SK-MEL-5 (cell line): ENCODE measurements at places on chromosomes 4 and X.

DNA sequence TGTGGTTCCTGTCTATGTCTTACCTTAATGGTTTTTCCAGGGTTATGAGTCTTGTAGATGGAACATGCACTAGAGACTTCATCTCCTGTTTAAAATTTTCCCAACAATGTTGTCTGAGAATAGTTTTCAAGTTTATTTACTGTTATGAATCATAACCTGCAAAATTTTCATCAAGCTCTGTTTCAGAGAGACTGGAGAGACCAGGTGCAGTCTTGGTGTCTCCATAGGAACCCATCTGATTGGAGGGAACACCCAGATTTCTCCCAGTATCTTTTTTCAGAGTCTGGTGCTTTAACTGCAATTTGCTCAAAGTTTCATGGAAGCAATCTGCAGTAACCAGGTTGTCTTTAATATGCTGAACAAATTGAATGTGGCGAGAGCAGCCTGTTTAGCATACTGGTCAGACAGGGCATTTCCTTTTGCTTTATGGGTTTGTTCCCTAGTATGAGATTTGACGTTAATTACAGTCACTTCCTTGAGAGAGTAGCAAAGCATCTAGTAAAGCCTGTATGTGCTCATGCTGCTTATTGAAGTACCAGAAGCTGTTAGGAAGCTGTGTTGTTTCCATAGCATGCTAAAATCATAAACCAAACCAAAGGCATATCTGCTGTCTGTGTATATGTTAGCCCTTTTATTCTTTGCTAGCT is 18.8 kb upstream of the VSIG1 start:
- DNase-seq, result no peak

DNA sequence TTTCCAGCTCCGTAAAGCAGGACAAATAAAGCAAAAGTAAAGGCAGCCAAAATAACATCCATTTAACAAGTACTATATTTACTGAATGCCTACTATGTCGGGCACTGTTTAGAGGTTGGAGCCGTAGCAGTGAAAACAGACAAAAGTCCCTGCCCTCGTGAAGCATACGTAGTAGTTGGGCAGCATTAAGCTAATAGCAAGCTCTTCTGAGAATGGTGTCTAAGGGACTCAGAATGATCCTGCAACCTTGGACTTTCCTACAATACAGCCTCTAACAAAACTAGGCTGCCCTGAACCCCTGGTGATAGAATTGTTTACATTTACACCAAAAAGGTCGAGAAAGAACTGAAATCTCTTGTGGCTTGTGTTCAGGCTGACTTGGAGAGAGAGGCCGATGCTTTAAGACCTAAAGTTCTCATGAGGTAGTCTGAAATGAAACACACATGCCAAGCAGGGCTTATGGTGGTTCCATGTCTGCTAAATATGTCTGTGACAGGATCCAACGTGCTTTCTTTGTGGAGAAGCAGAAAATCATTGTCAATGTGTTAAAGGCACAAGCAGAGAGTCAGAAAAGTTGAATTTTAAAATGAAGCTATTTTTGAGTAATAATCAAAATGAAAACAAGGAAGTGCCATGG is 898 bp upstream of the PDGFC start:
- no peak for DNase-seq

DNA sequence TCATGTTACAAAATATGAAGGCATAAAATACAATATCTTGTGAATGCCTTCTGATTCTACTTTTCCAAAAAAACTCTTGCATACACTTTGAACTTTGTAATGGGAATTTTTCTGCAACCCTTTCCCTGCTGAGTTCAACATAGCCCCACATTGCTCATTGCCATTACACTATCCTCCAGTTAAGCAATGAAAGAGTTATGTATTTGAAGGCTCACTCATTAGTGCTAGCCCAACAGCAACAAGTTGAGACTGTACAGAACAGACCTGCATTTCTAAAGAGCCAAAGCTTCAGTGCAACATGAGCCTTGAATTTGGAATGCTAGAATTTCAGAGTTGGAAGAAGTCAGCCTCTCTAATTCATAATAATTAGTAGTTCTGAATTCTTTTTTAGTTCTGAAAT is 44.4 kb upstream of the STAG2 start:
- no peak for DNase-seq

- DNase-seq, result no peak
Observed at GRCh38 chrX:101411984-101412383, 4.0 kb downstream of the HNRNPH2 start.

GRCh38 chr4:1771555-1772305 is 21.4 kb upstream of the FGFR3 start:
- DNase-seq, result no peak

GRCh38 chr4:70556856-70557255 is 35.2 kb upstream of the AMBN start:
- no peak for DNase-seq

GRCh38 chrX:115229337-115230003 is 4.4 kb downstream of the LRCH2 start:
- no peak for DNase-seq

GRCh38 chr4:81350040-81350439 is 121.7 kb downstream of the RASGEF1B start:
- DNase-seq, result no peak

DNA sequence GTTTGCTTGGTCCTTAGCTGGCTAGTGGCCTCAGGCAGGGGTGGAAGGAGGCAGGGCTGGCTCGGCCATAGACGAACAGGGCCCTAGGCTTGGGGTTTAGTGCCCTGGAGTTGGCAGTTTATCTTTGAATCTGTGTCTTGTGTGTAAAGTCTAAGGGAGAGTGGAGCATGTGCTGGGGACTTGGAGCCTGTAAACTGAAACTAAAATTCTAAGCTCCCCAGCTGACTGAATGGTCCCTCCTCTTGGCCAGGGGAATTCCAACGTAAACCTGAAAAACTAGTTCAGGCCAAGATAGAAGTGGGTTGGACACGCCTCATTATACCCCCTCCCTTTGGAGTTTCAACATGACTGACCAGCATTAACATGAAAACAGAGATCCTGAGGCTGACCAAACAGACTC is 46.1 kb upstream of the GPR78 start:
- no peak for DNase-seq

- DNase-seq, result no peak
Observed at GRCh38 chr4:86261636-86262035, 98.2 kb downstream of the MAPK10 start.

DNA sequence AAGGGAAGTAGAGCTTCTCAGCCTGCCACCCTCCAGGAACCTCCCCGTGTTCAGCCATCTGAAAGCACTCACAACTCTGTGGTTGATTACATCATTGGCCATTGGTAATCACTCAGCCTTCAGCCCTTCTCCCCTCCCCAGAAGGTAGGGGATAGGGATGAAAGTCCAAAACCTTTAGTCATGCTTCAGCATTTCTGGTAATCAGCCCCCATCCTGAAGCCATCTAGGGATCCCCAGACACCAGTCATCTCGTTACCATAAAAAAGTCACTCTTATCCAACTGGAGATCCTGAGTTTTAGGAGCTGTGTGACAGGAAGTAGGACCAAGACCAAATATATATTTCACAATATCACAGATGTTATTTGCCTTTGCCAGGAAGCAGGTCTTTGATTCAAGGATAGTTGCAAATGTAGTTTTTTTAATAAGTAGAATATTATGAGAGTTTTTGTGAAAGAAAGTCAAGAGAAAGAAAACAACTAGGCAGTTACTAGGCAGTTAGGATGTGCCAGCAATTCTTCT is 364.6 kb upstream of the NOCT start:
- DNase-seq, result no peak

GRCh38 chrX:102892103-102892502 is 45.0 kb upstream of the RAB40AL start:
- DNase-seq, result no peak

GRCh38 chr4:99648321-99648720 is 9.3 kb downstream of the C4orf54 start:
- DNase-seq, result peak; percentile 7
